ENCODE measurements at places on chromosomes 16 and 17.
A peak's percentile ranks its signal among the peaks of the same experiment; 100 is the strongest.

DNA sequence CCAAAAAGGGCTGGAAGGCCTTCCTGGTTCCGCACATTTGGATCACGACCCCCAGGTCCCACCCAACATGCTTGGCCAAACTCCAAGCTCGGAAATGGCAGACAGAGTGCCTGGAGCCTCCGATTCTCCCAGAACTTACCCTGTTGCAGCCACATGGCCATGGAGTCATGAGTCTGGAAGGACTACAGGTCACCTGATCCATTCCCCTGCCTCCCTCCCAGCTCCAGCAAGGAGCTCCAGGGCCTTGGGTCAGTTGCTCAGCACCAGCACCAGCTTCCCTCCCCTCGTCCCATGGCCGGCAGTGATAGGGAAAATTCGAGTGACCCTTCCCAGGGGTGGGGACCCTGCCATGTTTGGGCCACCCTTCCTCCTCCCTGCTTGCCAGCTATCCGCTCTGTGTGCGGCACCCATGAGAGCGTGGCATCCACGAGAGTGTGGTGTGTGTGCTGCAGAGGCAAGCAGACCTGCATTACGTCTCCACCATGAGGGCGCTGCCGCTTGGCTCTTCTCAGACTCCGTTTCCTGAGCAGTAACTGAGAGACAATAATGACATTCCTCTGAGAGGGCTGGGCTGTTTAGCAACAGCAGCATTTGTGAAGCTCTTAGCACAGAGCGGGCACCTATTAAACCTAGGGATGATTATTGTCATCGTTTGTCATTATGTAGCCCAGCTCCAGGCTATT is 21.3 kb upstream of the RPL38 start:
- DNase-seq, result peak; percentile 39

GRCh38 chr17:77930780-77931768 is 27.4 kb upstream of the TNRC6C start:
- no peak for DNase-seq

DNA sequence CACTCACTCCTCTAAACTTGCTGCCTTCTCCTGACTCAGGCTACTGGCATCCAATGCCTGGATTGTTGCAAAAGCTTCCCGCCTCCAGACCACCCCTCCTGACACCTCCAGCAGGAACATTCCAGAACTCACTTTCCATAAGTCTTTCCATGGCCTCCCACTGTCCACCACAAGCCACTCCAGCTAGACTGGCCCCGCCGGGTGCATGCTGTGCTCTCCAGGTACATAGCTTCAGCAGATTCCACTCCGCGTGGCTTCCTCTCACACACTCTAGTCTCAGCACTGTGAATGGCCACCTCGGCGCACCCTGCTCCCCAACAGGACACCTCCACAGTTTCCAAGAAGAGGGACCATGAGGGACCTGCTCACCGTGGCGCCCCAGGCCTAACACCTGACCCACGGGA is 25.9 kb upstream of the FAAP100 start:
- no peak for DNase-seq

DNA sequence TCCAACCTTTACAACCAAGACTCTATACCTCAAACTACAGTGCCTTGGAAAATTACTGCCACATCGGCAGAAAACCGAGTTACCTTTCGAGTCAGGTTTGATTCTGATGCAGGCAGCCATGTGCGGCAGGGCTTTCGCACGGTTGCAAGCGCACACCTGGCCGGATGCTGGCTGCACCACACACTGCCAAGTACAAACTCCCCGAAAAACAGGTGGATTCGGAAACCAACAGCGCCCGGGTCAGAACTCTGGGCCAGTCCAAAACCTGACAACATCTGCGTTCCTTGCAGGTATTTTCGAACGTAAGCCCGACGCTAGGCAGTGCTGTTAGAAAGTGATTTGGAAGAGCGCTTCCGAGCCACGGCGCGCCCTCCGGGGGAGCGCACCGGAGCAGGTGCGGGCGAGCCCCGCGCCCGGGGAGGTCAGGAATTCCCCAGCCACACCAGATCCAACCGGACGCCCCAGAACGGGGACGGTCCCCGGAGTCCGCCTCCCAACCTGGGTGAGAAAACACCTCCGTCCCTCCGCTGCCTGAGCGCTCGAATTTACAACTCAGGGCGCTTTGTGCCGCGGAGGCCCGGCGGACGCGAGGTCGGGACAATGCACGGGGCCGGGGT is 1.2 kb downstream of the USP7 start:
- DNase-seq, result no peak

DNA sequence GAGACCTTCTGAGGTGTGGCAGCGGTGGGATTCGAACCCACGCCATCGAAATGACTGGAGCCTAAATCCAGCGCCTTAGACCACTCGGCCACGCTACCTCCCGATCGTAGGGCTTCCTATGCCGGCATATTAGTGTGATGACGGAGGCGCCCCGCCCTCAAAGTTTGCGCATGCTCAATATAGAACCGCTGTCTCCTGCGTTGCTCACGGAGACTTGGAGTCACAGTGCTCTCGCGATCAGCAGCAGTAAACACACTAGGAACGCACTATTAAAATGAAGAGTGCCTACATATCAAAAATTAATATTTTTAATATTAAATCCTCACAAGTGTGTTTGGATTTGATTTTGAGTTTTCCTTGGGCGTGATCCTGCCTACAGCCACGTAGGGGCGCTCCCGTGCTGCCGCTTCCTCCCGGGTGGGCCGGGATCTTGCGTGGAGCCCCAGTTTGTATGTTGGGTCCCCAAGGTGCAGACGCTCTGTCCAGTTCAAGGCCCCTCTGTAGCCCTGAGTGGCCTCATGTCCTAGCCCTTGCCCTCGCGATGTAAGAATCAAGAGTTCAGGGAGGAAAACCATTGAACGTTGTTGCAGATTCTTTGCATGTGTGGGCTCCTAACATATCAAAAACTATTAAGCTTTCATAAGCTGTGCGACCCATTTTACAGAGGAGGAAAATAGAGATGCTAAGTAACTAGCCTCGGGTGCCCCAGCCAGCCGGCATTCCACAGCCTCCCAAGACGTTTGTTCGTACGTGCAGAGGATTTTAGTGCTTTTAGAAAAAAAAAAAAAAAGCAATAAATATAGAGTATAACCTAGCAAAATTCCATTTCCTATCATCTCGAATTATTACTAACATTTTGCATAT is 10.2 kb upstream of the EEF2K start:
- DNase-seq, result peak; percentile 72

GRCh38 chr16:50781518-50781917 is 39.6 kb downstream of the CYLD start:
- no peak for DNase-seq

DNA sequence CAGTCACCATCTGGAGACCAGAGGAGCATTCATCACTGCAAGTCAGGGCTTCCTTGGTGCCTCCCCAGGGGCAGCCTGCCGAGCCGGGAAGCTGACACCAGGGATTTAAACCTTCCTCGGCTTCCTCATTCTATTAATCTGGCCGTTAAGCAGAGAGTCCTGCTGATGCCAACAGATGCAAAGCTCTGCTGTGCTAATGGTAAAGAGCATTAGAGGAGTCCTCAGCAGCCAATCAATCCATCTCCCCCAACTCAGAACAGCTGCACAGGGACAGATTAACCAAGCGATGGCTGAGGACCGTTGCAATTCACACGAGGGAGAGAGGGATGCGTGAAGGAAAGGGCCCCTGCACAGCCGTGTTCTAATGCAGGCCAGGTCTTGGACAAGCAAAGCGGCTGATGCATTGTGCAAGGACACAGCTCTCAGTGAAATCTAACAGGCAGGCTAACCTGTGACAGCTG is 116.6 kb downstream of the XYLT1 start:
- no peak for DNase-seq

GRCh38 chr16:48188449-48189102 is 32.8 kb upstream of the ABCC12 start:
- DNase-seq, result no peak
